ENCODE measurements at places on chromosomes 5 and 9.

DNA sequence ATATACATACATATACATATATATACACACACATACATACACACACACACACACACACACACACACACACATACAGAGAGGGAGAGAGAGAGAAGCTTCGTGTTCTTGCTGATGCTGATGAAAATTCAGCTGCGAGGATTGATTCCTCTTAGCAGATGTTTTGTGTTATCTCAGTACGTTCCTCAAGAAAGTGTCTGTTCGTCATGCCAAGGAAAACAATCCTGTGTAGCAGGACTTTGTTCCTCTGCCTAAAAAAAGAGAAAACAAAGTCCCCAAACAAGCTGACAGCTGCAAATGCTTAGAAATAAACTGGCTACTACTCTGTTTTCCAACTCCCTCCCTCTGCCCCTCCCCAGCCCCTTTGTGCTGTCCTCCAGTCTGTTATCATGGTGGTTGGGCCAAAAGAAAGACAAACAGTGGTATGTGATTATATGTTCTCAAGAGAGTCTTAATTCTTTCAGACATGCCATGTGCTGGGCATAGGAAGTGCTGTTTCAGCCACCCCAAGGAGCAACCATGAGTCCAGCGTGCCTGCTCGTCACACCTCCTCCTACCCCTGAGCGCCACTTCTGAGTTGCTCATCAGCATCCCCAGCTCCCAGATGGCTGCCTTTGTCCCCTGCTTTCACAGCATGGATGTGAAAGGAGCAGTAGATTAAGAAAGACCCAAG, 71.5 kb upstream of the EQTN start:
- DNase-seq, result peak; percentile 79

DNA sequence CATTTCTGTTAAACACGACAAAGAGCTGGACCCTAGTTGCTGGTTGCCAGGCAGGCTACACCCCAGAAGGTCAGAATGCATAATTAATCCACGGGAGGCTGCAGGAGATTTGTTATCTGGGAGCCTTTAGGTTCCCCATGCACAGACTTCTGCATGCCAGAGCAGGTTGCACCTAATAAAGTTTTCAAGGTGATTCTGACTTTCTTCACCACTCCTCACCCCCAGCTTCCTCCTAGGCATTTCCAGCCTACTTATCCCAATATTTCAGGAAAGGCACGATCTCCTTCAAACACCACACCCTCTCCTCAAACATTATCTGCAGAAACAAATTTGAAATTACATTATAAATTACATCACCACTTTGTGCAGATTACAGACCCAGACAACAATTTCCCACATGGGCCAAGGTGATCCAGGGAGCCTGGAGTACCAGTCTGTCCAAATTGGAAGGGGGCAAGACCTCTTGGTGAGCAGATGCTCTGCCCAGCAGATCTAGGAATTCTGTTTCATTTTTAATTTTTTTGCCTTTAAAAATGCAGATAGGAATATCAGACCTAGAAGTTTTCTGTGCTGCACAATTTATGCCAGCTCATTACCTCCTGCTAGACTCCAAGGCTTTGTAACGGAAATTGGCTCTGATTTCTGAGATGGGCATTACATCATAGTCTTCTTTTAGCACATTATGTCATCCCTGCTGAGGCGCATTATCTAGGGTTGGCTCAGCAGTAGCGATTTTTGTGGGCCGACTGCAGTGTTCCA, 363.4 kb upstream of the SLC30A5 start:
- DNase-seq, result no peak

GRCh38 chr5:180959661-180960060, 29.0 kb upstream of the BTNL3 start:
- no peak for DNase-seq

DNA sequence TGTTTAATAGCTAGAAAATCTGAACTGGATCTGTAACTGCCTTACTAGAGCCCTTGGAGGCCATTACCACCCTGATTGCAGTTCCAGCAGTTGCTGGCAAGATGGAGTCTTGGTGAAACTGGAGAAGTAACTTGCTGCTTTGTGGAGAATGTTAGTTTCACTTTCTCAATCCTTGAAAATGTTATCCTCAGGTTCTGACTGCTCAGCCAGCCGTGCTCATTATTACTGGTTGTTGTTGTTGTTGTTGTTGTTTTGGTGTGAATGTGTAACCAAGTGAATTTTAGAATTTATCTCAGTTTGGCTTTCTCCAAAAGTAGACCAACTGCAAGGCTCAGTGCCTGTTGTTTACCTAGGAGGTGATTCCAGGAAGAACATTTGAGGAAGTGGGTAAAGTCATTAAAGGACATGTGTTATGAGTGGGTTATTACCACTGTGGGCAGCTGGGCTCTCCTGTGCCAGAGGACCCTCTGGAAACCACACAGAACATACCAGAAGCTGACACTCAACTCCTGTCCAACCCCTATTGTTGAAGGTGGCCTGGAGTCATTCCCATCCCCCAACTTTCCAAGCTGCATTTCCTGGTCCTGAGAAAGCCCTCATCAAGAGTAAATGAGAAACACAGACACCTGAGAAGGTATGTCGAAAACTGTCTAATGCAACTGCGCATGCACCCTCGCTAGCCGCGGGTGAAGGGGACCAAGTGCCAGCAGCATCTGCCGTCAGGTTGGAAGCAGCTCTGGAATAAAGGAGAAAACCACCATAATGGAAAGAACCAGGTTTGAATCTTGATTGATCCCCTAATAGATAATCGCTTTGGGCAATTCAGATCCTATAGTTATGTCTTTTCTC, 111.6 kb downstream of the CMYA5 start:
- no peak for DNase-seq

DNA sequence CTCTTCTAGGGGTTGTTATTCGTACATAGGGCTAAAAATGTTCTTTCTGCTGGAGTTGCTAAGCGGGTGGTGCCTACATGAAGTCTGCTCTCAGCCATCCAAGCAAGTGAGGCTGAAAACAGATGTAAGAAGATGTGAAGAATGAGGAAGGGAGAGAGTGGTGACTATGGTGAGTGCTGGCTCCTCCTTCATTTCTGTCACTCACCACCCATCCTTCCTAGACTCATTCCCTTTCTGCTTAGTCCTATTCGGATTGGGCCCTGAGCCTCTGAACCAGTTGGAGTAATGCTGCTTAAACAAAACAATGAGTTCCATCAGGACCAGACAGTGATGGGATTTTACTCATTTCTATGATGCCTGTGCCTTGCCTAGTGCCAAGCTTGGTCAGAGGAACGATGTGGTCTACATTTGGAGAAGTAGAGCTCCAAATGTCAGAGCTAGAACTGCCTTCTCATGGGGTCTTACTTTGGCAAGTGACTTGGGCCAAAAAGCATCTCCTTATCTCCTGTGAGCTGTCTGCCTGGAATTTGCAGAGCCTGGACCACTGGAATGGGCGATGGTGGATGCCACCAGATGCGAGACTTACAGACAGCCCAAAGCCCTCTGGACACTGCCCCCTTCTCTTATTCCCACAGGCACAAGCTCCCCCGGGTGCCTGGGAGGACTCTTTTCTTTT, 192.9 kb downstream of the FBXL7 start:
- DNase-seq, result no peak

All from left renal cortex interstitium (tissue), 4 donors.